ENCODE measurements at places on chromosomes 7 and 10.

- DNase-seq = no peak
Measured at GRCh38 chr7:12094365-12094921, 116.7 kb upstream of the TMEM106B start.

GRCh38 chr7:2131800-2132199, 100.9 kb downstream of the MAD1L1 start:
- no peak for DNase-seq

- DNase-seq = no peak
Measured at GRCh38 chr7:23234569-23235296, 11.8 kb upstream of the GPNMB start.

DNA sequence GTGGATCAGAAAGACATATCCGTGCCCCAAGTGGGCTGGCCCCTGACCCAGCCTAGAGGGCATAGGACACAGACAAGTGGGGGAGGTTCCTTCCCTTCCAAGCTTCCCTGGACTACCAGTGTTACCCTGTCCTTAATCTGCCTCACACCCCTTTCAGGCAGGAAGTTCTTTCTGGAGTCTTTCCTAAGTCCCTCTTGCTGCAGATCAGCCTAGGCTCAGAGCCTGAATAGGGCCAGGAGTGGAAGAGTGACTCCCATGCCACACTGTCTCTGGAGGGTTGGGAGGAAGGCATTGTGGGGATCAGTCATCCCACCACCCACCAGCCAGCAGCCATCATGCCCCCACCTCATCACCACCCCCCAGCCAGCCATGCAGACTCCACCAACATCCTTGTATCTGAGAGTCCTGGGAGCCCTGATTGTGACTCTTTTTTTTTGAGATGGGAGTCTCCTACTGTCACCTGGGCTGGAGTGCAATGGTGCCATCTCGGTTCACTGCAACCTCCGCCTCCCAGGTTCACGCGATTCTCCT, 22.6 kb downstream of the POLL start:
- DNase-seq = no peak

GRCh38 chr10:122286867-122287266, 15.8 kb downstream of the BTBD16 start:
- no peak for DNase-seq

DNA sequence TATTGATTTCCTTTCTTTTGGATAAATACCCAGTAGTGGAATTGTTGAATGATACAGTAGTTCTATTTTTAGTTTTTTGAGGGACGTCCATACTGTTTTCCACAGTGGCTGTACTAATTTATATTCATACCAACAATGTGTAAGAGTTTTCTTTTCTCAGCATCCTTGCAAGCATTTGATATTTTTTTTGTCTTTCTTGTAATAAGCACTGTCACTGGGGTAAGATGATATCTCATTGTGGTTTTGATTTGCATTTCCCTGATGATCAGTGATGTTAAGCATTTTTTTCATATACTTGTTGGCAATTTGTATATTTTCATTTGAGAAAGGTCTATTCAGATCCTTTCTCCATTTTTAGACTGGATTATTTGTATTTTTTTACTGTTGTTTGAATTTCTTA, 308.7 kb downstream of the PTEN start:
- no peak for DNase-seq

- DNase-seq = no peak
Measured at GRCh38 chr10:97338041-97338440, 3.5 kb upstream of the FRAT2 start.

DNA sequence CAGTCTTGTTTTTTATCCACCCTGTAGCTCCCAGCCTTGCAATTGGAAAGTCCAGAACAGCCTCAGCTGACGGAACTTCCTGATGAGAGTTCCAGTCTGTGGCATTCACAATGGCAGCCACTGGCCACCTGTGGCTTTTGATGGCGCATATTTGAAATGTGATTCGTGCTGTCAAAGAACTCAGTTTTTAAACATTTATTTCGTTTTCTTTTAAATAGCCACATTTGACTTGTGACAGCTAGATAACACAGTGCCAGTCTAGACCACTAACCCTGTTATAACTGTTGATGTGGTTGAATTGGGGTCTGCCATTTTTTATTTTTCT, 97.3 kb downstream of the INPP5A start:
- DNase-seq = no peak

GRCh38 chr7:40542982-40543741, 408.4 kb downstream of the SUGCT start:
- no peak for DNase-seq

DNA sequence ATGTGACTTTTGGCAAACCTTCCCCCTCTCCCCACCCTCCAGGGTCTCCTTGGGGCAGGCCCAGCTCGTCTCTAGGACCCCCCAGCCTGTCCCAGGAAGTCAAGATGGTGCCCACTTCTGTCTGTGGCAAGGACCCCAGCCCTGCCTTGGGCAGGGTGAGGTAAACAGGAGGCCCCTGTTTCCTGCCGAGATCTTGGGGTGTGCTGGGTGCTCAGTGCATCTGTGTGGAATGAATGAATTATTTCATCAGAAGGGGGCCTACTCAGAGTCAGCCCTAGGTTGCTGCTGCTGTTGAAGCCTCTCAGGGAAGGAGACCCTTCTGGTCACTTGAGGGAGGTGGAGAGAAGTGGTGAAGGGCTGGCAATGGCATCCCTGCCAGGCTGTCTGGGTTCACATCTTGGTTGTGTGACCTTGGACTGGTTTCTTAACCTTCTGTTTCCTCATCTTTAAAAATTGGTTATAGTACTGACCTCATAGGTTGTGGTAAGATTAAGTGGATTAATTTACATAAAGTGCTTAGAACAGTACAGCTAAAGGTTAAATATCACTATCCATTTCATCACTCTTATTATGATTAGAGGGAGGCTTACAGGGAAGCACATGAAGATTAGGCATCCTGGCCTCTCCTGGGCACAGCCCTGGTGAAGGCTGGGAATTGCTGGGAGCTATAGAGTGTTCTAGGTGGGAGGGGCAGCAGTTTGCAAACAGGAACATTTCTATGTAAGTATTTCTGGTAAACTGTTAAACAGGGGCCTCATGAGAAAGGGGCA, 67.7 kb downstream of the ZMIZ1 start:
- no peak for DNase-seq

DNA sequence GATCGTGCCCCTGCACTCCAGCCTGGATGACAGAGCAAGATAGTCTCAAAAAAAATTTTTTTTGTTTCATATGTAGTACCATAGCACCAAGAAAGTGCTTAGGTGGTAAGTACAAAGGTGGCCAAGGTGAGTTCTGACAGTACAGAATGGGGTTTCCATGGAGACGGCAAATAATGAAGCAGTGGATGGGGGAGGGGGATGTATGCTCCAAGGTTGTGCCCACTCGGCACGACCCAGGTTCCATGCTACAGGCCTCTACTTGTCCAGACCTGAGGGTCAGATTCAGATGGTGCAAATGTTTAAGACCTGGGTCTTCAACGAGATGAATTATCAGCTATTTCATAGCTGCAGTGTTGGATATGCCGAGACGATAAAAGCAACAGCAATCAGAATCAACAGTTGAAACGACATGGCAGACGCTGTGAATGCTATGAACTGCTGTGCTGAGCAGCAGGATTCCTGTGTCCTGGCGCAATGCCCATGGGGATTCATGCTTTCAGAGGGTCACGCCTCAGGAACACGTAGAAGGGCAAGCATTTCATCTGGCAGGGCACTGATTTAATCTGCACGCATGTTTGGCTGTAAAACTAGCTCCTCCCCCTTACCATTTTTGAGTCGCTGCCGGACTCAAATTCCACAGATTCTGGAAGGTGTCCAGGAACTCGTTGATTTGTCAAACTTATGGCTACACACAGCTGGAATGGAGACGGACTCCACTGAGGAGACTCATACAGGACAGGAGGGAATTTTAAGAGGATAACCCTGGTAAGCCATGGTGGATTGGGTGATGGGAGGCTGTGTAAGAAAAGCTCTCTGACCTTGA, 256.5 kb downstream of the FRMD4A start:
- DNase-seq = no peak

GRCh38 chr10:35492386-35493195, 112.5 kb upstream of the GJD4 start:
- no peak for DNase-seq

DNA sequence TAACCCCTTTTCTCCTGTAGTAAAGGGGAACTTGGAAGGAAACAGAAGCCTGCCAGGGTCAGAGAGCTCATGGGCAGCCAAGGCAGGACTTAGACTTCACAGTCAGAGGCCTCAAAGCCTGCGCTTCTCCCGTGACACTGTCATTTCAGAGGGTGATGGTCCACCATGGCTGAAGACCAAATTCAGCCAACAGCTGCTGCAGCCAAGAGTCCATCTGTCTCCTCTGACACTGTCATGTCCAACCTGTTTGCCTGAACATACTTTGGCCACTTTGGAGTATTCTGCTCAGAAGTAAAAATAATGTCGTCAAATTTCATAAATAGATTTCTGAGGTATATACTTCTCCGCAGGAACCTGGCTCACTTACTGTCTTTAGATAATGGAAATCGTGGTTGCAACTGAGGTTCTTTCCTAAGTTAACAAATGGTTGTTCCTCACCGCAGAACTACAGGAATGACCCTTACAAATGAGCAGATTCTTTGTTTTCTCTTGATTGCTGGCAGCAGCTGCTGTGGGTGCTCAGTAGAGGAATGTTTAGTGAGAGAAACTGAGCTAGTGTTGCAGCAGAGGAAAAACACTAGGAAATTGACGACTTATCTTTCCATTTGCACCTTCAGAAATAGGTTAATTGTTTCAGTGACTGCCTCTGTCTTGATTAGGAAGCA, 626.5 kb downstream of the SDK1 start:
- no peak for DNase-seq

DNA sequence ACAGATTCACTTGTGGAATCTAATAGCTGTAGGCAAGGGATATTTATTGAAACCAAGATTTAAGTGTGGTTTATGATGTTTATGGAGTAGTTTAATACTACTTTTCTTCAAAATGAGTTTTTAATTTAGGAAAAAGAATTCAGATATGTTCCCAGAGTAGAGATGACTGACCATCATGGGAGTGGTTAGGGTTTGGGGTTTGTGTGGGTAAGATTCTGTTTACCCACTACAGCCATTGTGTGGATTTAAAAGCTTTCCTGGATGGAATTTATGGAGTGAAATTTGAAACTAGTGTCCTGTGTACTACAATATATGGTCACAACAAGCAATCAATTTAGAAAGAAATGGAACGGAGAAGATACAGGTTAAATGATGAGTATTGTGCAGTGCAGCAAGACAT, 453.5 kb downstream of the AUTS2 start:
- DNase-seq = no peak

GRCh38 chr10:642186-642890, 47.1 kb downstream of the DIP2C start:
- DNase-seq = no peak

- DNase-seq = no peak
Measured at GRCh38 chr10:21700474-21700873, 166.4 kb downstream of the MLLT10 start.

DNA sequence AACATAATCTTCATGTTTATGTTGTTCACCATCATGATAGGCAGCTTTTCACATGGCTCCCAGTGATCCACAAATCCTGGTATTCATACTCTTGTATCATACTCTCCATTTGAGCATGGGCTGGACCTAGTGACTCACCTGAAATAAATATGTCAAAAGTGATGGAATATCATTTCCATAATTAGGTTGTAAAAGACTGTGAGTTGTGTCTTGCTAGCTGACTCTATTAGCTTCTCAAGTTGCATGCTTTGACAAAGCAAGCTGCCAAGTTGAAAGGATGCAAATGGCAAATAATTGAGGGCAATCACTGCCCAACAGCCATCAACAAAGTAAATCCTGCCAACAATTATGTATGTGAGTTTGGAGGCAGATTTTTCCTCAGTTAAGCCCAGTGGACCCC, 300.4 kb downstream of the AHR start:
- DNase-seq = no peak

DNA sequence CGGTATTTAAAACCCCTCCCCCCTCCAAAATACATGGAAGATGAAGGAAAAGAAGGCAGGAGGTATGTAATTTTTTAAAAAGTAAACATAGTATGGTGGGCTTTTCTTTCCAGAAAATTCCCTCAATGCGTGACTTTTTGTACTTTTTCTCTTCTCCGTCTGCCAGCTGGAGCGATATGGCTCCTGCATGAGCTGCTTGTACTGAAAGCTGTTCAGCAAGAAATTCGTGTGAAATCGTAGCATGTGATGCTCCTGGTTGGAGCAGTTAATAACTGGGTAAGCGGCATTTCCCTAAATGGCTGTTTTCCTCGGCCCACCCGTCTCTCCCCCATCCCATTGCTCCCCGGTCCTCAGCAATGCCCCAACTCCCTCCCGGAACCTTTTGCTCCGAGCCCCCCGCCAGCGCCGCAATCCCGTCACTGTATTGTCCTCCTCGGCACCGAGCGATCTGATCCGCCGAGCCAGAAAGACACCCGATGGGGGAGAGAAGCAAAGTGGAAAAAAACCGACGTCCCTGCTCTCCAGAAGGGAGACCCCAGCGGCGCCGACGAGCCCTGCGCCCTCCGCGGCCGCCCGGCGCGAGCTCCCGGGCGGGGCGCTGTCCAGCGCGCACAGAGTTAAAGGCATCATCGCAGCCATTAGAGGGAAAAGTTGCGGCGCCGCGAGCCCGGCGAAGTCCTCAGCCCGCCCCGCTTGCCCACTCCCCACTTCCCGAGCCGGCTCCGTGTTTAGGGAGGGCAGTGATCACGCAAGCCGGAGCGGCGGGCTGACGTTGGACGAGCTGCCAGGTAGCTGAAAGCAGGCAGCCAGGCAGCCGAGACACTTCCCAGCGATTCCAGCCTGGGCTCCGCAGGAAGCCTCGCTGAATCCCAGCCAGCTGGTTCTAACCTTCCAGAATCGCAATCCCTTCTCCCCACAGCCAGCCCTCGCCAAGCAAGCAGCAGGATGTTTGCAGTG, at the start of gene VSTM2A:
TSS of gene VSTM2A (plus strand) at position 707 of the 957 bp plus-strand sequence. CDS start 356 bp downstream, outside the sequence.
- DNase-seq = no peak

DNA sequence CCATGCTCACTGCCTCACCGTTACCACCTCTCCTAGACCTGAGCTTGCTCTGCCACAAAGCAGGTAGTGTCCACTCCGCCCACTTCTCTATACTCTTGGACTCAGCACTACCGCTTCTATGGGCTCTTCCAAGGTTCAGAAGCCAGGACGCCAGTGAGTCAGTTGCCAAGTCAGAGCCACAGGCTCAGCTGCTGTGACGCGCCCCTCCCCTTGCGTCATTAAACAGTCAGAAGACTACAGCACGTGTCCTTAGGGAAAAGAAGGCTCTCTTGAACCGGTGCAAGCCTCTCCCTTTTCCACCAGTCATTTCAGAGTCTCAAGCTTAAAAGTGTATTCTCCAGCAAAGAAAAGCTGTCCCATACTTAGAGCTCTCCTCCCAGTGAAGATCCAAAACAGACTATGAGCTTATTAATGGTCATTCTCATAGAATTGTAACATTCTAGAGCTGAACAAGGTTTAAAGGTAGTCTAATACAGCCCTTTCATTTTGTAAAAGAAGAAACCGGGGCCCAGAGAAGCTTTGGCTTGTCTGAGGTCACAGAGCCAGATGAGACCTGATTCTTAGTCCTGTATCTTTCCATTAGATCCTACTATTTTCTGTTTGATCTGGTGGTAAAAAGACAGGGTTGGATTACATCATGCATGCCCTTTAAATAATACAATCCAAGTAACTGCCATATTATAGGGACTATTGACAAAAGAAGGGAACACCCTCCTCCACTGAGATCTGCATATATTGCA, 40.9 kb upstream of the MET start:
- no peak for DNase-seq

GRCh38 chr10:83432261-83433045, 706.9 kb upstream of the GHITM start:
- DNase-seq = no peak

Measured in stimulated activated CD4-positive, alpha-beta T cell treated with anti-CD3 and anti-CD28 coated beads, Interleukin-4, amount 100 ng/mL, for 4 hours (primary cell).